ENCODE measurements at places on chromosomes 4 and X.

- DNase-seq: no peak
Observed at GRCh38 chr4:13704761-13705160, 77.2 kb upstream of the BOD1L1 start.

DNA sequence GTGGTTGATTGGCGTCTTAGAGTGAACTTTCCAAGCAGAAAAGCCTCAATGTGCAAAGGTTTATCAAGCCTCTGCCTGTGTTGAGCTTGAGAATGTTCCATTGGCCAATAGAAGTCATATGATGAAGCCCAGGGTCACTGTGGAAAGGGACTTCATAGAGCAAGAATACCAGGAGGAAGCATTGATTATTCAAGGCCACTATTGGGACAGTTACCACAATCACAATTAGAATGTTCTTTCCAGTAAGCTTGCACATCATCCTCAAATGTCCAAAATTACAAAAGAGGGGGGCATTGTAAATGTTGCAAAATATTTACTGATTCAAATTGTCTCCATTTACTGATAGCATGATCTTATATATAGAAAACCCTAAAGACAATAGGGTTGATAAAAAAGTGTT is 32.9 kb upstream of the NDP start:
- no peak for DNase-seq

DNA sequence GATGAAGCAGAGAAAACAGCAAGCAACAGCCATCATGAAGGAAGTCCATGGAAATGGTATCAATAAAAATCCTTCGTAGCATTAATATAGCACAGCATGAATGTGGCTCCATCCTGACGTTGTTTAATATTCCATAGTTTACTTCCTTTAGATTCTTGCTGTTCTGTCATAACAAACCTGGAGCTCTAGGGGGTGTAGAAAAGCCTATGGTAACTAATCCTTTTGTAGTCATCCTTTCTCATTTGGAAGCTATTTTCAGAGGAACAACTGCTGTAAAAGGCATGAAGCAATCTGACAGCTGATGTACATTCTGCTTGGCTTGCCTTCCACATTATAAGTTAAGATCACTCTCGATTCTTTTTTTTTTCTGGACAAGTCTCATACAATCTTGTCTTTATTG is 914 bp downstream of the MYOZ2 start:
- DNase-seq: peak; percentile 35

- DNase-seq: peak; percentile 72
Observed at GRCh38 chrX:53441531-53442321, 7.6 kb upstream of the HSD17B10 start.

GRCh38 chrX:15059474-15059873 is 186.3 kb downstream of the MOSPD2 start:
- peak; percentile 1 for DNase-seq

DNA sequence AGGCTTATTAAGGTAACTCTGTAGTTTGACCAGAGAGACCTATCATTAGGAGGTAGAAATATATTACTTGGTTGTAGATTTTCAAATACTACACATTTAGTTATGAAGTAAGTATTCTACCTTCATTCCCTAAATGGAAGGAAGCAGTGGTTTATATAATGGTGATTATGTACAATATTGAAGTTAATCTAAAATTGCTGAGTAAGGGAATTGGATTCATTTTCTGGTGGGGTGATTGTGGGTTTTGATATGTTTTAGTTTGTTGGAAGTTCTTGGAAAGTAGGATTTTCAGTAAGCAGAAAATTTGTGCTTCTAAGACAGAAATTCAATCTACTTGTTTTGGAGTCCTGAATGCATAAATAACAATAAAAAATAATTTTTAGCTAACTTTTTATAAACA is 1830.9 kb upstream of the ADGRL3 start:
- DNase-seq: no peak

DNA sequence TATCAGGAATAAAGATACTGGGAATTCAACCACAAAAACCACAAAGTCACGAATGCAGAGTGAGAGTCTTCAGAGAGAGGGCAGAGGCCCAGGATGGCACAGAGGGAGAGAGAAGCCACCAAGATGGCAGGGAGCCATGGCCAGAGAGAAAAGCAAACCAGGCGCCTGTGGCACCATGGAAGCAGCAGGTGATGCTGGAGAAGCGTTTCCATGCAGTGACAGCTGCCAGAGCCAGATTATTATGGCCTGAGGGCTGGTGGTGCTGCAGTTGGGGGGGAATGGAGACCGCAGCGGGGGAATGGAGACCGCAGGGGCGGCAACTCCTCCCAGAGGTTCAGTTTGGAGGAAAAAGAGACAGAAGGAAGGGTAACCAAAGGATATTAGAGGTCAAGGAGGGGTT is 5.8 kb downstream of the TAFAZZIN start:
- DNase-seq: no peak

DNA sequence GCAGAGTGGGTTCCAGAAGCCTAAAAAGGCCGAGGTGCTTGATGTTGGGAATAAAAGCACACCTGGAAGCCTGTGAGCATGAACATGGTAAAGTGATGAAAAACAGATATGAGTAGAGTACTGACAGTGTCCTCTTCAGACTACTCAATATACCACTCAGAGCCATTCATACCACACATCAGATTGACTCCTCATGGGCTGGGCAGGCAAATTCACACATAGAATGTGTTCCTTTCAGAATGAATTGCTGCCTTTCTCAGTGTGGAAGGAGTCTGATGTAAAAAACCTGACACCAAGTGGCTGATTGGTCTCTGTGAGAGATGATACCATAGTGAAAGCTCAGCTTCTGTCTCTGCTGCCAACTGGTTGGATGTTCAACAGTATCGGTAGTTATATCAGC is 442.7 kb downstream of the RAPGEF2 start:
- no peak for DNase-seq

DNA sequence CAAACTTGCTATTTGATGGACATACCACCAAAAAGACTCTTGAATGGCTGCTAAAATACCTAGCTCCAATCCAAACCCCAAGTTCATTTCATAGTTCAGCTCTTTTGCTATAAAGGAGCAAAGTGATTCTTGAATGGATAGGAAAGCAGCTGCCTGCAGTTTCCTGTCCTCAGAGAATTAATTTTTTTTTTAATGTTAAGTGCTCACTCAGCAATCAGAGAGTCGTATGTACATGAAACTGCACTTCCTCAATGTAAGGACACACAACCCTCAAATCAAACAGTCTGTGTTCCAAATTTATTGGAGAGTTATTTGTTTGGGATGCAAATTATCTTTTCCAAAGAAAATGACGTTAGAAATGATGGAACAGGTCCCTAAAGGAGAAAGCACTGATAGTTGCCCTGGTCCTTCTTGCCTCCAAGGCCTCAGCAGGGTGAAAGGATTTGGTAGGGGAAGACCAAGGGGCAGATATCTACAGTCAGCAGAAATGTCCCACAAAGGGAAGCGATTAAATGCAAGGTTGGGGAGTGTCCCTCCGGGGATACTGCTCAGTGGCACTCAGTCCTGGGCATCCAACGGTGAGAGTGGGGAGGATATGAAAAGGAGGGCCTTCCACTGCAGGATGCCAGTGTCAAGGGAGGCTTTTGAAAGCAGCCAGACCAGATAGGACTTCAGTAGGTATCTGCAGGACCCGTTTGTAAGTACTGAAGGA is 67.2 kb upstream of the RASGEF1B start:
- DNase-seq: no peak

DNA sequence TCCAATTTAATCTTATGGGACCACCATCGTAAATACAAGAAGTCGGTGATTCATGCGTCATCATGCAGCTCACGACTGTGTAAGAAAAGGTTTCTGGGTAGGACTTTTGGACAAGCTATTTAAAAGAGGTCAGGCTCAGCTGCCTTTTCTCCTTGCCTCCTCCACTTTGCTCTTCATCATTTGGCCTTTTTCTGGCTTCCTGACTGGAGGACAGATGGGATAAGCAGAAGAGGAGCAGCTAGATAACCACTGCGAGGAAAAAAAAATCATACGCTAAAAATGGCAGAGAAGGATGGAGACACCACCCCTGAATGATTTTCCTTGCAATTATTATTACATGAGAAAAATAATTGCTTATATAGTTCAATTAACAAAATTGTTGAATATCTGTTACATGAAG is 294.3 kb upstream of the FSTL5 start:
- no peak for DNase-seq

DNA sequence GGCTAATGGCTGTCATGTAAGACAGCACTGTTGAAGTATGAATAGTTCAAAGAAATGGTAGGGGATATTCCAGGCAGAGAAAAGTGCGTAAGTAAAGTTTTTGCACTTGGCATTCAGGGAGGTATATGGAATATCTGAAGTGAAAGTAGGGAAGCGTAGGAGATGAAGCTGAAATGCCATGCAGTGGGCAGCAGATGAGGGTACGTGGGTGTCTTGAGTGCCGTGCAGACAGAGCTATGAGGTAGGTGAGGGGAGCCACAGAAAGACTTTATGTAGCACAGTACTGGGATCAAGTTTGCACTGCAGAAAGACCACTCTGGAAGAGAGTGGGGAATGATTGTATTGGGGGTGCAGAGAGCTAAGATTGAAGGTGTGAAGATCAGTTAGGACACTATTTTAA is 5.2 kb upstream of the SCD5 start:
- DNase-seq: no peak

- no peak for DNase-seq
Observed at GRCh38 chr4:61994036-61994435, 793.9 kb downstream of the ADGRL3 start.

GRCh38 chr4:174277433-174277832 is 6.0 kb downstream of the FBXO8 start:
- no peak for DNase-seq

- DNase-seq: peak; percentile 36
Observed at GRCh38 chrX:131734621-131735020, 190.7 kb downstream of the OR13H1 start.

DNA sequence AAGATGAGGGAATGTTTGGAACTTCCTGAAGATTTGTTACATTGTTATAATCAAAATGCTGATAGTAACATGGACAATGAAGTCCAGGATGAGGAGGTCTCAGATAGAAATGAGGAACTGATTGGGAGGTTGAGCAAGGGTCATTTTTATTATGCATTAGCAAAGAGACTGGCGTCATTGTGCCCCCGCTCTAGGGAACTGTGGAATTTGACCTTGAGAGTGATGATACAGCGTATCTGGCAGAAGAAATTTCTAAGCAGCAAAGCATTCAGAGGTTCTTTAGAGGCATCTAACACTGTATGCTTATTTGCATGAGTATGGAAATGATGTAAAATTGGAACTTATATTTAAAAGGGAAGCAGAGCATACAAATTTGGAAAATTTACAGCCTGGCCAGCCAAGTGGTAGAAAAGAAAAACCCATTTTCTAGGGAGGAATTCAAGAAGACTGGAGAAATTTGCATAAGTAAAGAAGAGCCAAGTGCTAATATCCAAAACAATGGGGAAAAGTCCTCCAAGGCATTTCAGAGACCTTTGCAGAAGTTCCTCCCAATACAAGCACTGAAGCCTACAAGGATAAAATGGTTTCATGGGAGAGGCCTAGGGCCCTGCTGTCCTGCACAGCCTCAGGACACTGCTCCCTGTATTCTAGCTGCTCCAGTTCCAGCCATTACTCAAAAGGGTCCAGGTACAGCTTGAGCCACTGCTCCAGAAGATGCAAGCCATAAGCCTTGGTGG is 483.0 kb upstream of the NDST4 start:
- DNase-seq: no peak

- DNase-seq: no peak
Observed at GRCh38 chr4:105674011-105674410, 34.5 kb downstream of the INTS12 start.

DNA sequence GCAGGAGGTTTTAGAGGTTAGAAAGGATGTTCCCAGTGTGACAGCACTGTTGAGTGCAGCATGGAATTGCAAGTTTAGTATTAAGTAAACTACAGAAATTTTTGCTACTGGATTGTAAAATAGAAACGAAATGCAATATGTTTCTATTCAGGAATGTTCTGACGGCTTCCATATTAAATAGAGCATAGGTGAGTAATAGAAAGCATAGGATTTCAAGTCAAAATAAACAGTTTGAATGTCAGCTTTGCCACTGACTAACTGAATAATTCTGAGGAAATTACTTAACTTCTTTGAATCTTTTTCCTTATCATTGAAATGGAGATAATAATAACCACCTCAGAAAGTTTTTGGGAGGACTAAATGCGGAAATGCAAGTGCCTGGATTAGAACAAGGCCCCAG is 331.9 kb upstream of the GK2 start:
- DNase-seq: no peak

DNA sequence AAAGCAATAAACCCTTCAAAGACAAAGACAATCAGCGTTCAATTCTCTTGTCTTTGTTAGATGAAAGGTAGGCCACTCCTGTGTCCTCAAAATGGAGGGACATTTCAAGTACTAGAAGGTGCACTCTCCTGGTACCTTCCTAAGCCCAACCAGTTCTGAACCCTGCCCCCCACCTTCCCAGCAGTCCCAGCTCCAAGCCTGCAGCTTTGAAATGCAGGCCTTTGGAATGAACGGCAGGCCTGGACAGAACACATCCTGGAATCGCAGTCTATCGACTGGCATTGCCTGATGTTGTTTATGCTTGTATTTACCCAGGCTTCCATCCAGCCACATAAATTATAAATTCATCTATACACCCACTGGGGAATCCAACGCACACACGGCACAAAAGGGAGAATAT is 47.4 kb downstream of the RASGEF1B start:
- DNase-seq: no peak

DNA sequence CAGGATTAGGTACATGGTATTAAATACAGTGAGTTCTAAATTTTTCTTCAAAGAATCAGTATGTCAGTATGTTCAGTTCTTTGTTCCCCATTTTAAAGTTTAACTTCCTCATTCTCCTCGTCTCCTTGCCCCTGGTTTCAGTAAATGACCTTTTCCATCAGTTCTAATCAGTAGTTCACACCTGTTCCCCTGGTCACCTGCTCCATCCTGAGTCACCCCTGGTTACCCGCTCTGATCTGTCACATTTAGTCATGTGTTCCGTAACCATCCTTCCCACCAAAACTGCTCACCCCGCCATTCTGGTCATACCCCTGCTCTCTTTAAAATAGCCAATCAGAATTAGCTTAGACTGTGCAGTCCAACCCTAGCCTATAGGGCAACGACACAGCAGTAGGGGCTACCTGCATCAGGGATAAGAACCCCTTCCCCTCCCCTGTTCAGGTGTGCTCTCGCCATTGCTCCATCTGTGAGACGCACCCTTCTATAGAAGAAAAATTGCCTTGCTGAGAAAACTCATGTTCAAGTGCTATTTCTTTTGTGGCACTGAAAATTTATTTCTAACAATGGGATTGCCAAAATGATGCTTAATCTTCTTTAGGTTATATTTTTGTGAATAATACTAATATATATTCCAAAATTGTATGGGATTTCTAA is 181.3 kb downstream of the OR13H1 start:
- DNase-seq: no peak

- no peak for DNase-seq
Observed at GRCh38 chr4:39256436-39256835, 74.1 kb downstream of the WDR19 start.

DNA sequence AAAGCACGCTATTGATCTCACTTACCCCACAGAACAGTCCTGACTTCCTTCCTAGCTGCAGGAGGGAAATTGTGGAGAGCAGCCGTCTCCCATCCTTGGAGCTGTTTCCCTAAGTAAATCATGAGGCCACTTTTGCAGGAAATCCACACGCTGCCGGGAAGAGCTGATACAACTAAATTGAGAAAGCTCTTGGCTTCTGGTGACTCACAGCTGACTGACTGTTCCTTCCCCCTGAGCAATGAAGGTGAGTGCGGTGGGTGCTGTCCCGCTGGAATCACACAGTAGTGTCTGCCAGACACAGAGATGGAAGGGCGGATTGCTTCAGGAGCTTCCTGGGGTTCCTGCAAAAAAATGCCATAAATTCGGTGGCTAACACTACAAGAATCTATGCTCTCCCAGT is 268.9 kb downstream of the ASMT start:
- DNase-seq: no peak
